SK-N-SH treated with all-trans-retinoic acid at 6 μM for 48 hours (cell line): ENCODE measurements at places on chromosomes 2 and 18.

- ATAC-seq = no peak; the same call in 2 of the 3 replicates
These were observed at the start of gene DLGAP1 for GRCh38 chr18:4455113-4455811. Gene DLGAP1 (minus strand): TSS chr18:4455307.

DNA sequence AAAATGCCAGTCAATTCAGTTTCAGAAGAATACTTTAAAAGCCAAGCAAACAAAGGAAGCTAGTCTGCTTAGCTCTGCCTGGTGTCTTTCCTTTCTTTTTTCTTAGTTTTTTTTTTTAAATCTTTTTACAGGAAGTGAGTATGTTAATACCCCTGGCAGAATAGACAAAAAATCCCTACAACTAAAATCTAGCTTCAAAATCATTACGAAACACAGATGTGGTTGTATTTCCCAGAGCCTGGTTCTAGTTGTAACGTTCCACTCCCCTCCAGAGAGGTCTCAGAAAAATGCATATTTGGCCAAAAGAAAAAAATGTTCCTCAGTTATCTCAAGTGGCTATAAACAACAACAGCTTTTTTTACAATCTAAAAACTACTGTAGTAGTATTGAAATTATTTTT is 202.1 kb upstream of the RND3 start:
- ATAC-seq = no peak

DNA sequence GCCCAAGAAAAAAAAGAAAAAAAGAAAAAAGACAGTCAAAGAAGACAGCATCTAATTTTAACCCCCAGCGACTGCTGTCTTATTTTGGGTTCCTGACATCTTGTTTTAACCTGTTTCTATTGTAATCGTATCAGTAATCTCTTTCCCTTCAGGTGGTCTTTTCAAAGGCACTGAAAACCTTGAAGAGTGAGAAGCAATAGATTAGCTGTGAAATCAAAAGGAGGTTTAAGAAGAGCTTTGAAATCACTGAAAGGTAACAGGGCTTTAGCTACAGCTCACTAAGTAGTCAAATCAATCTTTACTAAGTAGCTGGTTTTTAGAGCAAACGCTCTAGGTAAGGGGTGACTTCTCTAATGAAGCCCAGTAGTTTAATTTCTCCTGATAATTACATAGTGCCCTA is 5.4 kb upstream of the TANC1 start:
- no peak for ATAC-seq

- ATAC-seq = peak; percentile 27; the same call in 1 of the 3 replicates
These were observed 73.3 kb downstream of the RHBDD1 start for GRCh38 chr2:226909126-226909525.

DNA sequence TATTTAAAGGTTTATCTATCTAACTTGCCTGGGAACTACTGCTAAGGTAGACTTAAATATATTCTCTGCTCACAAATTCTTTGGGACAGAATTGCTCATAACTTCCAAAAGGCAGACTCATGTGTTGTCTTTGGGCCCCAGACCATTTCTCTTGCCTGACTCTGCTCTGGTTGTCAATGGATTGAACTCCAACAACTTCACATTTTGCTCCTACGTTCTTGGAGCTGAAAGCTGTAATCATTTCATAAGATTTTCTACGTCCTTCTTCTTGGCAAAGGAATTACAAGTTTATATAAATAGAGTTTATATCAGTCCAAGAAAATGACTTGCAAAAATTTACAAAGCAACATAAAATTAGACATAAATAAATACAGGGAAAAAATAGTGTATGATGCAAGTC is 32.9 kb upstream of the PPM1B start:
- no peak for ATAC-seq

- ATAC-seq = no peak
These were observed 37.0 kb downstream of the EIF4E2 start for GRCh38 chr2:232587512-232587911.

- ATAC-seq = no peak
These were observed 47.5 kb upstream of the SP3 start for GRCh38 chr2:174012347-174013314.

DNA sequence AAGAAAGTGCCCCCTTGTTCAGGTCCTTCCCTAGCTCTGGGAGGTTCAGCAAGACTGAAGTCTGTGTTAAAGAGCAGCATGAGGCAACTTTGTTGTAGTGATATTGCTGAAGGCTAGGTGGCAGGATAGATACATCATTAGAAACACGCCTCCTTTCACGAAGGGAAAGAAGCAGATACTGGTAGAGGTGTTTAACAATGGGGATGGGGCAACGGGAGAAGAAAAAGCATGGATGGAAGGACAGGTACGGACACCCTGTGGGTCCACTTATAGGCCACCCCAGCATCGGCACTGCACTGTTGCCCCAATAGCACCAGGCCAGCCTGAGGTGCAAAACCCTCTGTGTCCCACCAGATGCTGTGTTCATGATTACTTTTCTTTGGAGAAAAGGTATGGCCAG is 3.5 kb upstream of the IGFBP5 start:
- ATAC-seq = peak; percentile 61

DNA sequence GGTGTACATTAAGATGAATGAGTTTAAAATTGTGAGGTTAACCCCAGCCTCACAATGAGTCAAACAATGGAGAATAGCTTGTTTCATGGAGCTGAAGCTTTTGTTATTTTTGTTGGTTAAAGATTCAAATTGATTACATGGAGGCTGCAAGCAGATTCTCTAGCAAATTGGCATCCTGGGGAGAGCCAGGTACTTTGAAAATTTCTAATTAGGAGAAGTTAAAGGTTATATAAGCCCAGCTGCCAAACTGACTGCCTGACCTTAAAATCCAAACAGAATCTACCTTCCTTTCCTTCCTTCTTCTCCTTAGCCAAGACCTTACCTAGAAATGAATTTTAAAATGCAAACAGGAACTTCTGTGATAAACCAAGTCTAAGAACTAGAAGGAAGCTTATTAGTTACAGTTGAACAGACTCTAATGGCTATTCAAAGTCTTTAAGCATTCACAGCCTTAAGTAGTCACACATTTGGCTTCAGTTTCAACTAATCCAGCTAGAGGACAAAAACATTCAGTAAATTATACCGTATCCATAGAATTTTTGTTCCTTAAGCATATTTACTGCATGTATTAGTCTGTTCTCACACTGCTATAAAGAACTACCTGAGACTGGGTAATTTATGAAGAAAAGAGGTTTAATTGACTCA is 31.5 kb upstream of the PGAP1 start:
- no peak for ATAC-seq

- ATAC-seq = no peak
These were observed 1.2 kb downstream of the CABLES1 start for GRCh38 chr18:23136326-23137096.

GRCh38 chr2:137837830-137838229 is 126.4 kb upstream of the HNMT start:
- ATAC-seq = no peak

DNA sequence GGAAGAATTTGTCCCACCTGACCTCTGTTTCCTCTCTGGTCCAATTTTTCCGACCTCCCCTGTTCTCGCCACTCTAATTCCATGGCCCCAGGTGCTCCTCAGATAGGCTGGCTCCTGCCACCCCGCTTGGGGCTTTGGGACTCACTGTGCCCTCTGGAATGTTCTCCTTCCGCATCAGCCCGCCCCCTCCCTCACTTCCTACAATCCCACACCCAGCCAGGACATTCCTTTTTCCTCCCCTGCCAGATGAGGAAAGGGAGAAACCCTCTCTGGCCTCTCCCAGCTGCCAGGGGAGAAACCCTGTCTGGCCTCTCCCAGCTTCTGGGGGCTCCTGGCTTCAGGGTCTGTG is 3.1 kb upstream of the OR6B2 start:
- no peak for ATAC-seq

DNA sequence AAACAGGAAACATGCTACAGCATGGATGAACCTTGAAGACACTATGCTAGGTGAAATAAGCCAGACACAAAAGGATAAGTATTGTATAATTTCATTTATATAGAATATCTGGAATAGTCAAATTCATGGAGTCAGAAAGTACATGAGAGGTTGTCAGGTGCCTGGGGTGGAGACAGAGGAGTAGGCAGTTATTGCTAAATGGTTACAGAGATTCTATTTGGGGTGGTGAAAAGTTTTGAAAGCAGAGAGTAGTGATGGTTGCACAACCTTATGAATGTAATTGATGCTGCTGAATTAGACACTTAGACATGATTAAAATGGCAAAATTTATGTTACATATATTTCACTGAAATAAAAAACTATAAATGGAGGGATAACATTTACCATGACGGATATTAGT is 197.4 kb downstream of the VAPA start:
- no peak for ATAC-seq

DNA sequence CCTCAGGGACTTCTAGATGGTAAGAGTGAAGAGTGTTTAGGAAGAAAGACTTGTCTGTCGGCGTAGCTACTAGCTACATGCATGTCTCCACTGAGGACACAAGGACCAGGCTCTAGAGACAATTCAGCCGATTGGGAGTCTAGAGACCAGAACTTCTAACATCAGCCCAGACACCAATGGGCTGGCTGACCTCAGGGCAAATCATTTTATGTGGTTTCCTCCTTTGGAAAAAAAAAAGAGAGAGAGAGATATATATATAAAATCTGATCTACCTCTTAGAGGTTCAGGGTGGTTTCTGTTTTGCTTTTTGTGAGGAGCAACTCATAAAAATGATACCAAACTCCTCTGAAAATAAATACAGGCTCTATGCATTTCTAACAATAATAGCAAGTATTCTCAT is 212.8 kb downstream of the BCL2 start:
- ATAC-seq = no peak

- ATAC-seq = peak; percentile 94
These were observed 27.1 kb upstream of the ICOS start for GRCh38 chr2:203909261-203909967.
